ENCODE measurements at places on chromosomes 1 and 21. TPM values are rescaled to one million over a fixed set of nuclear protein-coding genes. Genes with fewer than 3 reads are reported as not detected.

Gene SELE
- total RNA-seq = 14.3 TPM

Gene OR2M3
- total RNA-seq = not detected

Gene CHIT1
- not detected for total RNA-seq

Gene TCHH
- total RNA-seq = 0.38 TPM

Gene HFM1
- total RNA-seq = 2.5 TPM

Gene THEM5
- total RNA-seq = not detected

Gene RXRG
- total RNA-seq = not detected

Measured in endothelial cell (in vitro differentiated cells).